ENCODE measurements at places on chromosomes 13 and 19.

DNA sequence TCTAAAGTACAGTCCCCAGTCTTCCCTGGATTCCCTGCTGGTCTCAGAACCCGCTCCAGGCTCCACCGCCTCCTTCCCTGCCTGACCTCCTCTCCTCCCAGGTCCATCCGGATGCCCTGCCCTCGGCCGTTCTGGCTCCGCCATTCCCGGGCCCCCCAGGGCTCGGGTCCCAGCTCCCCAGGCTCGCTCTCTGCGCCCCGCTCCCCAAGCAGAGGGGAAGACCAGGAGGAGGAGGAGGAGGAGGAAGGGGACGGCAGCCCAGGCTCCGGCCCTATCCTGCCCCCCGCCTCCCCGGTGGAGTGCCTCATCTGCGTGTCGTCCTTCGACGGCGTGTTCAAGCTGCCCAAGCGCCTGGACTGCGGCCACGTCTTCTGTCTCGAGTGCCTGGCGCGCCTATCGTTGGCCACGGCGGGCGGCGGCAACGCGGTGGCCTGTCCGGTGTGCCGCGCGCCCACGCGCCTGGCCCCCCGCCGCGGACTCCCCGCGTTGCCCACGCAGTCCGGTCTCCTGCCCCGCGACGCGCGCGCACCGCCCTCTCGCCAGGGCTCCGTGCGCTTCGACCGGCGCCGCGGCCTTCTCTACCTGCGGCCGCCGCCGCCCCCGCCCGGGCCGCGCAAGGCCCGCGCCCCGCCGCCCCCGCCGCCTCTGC, 647 bp downstream of the RNF225 start:
- DNase-seq, result no peak

GRCh38 chr13:75197803-75198202, 284.2 kb downstream of the TBC1D4 start:
- no peak for DNase-seq

GRCh38 chr13:73835138-73835721, 299.0 kb downstream of the KLF12 start:
- DNase-seq, result peak; percentile 49

DNA sequence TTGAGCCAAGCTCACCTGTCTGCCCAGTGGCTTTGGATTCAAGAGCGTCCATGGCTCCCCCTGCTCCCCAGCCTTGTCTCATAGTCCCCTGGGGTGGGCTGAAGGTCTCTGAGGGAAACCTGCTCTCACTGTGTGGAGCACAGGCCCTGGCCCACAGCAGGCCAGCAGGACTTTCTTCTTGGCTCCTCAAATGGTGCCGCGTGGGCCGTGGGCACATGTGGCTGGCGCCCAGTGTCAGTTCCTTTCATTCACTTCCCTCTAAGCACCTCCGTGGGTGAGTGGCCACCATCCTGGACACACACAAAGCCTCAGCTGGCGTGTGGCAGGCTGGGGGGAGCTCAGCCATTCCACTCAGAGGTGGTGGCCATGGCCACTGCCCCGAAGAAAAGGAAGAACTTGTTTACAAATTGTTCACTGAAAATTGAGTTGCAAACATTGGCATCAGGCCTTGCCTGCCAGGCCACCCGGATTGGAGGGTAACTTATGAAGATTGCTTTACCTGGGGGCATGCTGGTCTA, 53.1 kb downstream of the C1QTNF9 start:
- no peak for DNase-seq

DNA sequence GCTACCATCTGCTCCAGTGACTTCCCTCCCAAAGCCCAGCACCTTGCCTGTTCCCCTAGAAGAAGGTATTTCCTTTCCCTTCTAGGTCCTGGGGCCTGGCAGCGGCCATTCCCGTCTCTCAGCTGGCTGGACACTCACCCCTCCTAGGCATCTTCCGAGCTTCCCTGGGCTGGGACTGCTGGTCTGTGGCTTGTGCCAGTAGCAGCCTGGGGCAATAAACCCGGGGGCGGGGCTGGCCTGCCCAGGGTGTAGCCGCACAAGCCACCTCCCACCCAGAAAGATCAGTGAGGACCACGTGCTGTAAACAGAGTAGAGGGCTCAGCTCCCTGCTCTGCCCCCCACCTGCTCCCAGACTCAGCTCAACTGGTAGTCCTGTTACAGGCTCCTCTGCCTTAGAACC, 15.0 kb downstream of the LIPE start:
- DNase-seq, result no peak

GRCh38 chr13:59458908-59459579, 704.7 kb downstream of the DIAPH3 start:
- peak; percentile 84 for DNase-seq

GRCh38 chr19:34985249-34986022, 14.7 kb upstream of the GRAMD1A start:
- peak; percentile 19 for DNase-seq

GRCh38 chr19:12766051-12766521, 9.3 kb downstream of the HOOK2 start:
- DNase-seq, result peak; percentile 76

DNA sequence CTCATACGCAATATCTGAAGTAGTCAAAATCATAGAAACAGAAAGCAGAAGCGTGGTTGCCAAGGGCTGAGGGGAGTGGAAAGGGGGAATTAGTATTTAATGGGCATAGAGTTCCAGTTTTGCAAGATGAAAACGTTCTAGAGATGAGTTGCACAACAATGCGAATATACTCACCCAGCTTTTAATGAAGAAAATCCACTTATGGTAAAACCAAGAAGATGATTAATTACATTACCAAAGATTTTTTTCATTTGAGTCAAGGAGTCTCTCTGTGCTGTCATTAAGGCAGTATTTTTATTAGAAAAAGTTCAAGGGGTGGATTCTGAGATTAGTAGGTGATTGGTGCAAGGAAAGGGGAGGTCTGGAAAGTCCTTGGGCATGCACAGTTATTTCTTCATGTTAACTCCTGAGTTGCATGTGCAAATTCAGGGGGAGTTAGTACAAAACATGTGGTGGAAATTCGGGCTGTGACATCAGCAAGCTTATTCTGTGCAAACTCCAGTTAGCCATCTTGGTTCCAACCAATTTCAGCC, 6.9 kb upstream of the CBY2 start:
- DNase-seq, result no peak

- no peak for DNase-seq
Observed at GRCh38 chr13:60619461-60619860, 222.4 kb downstream of the TDRD3 start.

DNA sequence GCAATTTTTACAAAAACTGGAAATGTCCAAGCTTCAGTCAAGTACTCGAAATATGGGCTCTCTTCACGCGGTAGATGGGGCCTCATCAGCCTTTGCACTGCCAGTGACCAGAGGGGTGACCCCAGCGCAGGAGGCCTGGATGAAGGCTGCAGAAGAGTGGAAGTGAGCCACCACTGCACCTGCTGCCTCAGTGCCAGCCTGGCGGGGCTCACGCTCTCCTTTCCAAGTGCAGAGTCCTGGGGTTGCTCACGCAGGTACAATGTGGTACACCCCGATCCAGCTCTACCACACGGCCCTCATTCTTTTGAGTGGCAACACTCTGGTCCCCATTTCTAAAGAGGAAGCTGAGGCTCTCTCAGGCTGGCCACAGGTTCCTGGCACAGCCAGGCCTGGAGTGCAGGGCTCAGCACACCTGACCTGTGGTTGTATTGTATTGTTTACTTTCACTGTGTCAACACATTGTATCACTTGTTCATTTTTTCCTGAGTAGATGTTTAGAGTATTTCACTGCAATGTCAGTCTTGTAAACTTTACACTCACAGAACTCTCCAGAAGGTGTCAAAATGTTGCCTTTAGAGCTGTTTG, 97.3 kb upstream of the SOX1 start:
- no peak for DNase-seq

DNA sequence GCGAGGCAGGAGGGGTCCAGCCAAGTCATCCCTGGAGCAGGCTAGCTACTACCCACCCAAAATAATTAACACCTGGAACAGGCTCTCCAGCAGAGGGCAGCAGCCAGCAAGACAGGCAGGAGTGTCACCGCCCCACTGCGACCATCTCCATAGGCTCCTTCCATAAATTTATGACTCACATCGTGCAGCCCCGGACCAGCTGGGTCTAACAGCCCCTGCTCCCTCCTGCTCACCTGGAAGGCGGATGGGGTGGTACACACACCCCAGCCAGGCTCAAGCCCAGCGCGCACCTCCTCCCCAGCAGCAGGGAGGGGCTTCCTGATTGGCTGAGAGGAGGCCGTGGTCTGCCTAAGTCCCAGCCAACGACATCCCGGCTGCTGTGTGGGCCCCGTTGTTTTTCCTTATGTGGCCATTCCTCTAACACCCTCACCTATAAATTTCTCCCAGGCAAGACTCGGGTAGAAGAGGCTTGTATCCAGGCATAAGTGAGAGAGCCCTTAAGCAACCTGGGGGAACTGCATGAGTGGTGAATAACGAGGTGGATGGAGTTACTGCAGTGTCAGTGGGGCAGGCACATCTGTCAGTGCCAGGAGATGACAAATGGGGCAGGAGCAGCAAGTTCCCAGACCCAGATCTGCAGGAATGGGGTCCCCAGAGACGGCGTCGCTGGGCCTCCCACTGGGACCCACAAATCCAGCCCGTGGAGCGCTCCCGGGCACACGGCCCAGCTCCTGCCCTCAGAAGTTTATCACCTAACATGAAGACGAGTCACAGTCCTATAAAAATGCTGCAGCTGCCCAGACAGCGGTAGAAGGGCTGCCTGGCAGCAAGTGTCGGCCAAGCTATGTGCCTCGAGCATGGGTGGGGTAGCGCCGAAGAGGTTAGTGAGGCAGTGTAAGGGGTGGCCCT, 43.1 kb downstream of the CEBPG start:
- peak; percentile 62 for DNase-seq

DNA sequence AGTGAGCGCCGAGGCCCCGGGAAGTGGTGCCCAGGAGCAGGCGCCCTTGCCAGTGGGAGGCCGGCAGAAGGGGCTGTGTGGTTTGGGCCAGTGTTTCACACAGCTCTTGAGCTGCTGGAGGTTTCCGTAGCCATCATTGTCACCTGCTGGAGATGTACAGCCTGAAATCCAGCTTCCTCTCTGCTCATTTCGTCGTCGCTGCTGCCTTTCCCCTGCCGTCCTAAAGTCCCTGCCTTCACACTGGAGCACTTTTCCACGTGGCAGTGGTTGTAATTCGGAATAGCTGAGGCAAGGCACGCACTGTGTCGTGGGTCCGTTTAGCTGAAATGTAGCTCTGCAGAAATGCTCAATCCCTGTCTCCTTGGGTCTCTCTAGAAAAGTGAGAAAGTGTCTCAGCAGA, 13.2 kb downstream of the DAZAP1 start:
- no peak for DNase-seq

GRCh38 chr13:90287521-90287920, 1060.0 kb upstream of the MIR17HG start:
- no peak for DNase-seq

DNA sequence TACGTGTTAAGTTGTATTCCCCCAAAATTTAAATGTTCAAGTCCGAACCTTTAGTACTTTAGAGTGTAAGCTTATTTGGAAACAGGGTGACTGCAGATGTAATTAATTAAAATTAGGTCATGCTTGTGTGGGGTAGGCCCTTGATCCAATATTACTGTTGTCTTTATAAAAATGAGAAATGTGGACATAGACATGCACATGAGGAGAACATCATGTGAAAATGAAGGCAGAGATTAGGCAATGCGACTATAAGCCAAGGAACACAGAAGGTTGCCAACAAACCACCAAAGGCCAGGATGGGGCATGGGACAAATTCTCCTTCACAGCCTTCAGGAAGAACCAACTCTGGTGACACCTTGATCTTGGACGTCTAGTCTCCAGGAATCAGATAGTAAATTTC, 1698.4 kb upstream of the SLC10A2 start:
- DNase-seq, result no peak

DNA sequence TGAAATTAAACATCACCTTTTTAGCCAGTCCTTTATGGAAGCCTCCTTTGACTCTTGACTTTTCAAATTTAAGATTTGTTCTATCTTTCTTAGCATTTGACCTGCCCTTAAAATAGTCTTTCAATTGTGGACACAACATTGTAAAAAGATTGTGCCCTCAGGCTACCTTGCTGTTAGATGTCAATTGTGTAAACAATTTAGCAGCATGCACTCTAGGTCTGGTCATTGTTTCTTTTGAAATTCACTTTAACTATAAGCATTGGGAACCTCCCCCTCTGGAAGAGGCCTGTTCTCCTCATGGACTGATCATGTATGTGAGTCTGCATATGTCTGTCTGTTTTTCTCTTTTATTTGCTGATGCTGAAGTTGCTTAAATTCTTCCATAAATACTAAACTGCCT, 31.5 kb upstream of the PABPC3 start:
- no peak for DNase-seq

Measured in fibroblast of upper back skin (primary cell).